ENCODE measurements at places on chromosomes 3 and 15.

DNA sequence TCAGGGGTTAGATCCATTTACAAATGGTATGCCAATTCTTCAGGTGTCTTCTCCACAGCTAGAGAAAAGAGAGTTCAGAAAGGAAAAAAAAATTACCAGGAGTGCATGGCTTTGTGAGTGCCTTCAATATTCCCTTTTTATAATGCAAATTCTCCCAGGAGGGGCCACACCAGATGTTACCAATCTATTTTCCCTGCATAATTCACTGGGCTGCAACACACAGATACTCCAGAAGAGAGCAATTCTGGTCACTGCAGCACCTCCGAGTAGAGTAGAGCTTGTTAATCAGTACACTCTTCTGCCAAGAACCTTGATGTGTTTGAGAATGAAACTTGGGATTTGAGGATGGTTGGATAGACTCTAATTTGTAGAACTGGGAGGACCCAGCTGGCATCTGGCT, 80.7 kb upstream of the SPRED1 start:
- DNase-seq: no peak

GRCh38 chr15:40844696-40845030, 815 bp downstream of the SPINT1 start:
- DNase-seq: peak; percentile 24

GRCh38 chr15:74580538-74581350, 34.9 kb upstream of the CLK3 start:
- DNase-seq: peak; percentile 14

- DNase-seq: no peak
Observed at GRCh38 chr3:130626049-130626448, 109.1 kb downstream of the COL6A6 start.
